ENCODE measurements at places on chromosomes 11 and 22. TPM values are rescaled to one million over a fixed set of nuclear protein-coding genes. Genes with fewer than 3 reads are reported as not detected.

ZP1 gene
- 0.36 TPM for total RNA-seq

ATXN10 gene
- total RNA-seq: 138 TPM

MS4A6E gene
- total RNA-seq: not detected

GSTT2B gene
- total RNA-seq: 13.8 TPM

NLRP10 gene
- total RNA-seq: 14.1 TPM

CSF2RB gene
- total RNA-seq: 1.2 TPM

SCGB1D2 gene
- total RNA-seq: not detected

CTSW gene
- not detected for total RNA-seq

SLC22A6 gene
- not detected for total RNA-seq

BEST1 gene
- 5.6 TPM for total RNA-seq

OR5B21 gene
- not detected for total RNA-seq

RCOR2 gene
- under 0.01 TPM for total RNA-seq

ZNF70 gene
- total RNA-seq: 6.5 TPM

KRTAP5-7 gene
- total RNA-seq: 0.59 TPM

FGF19 gene
- not detected for total RNA-seq

CASP5 gene
- total RNA-seq: not detected

DDTL gene
- total RNA-seq: 1.8 TPM

DEFB131B gene
- total RNA-seq: not detected

TMEM25 gene
- 10.1 TPM for total RNA-seq

YIF1A gene
- total RNA-seq: 165 TPM

ZNF280B gene
- total RNA-seq: 1.5 TPM

SMC1B gene
- not detected for total RNA-seq

SCN3B gene
- under 0.01 TPM for total RNA-seq

ABTB2 gene
- 5.1 TPM for total RNA-seq

DDIAS gene
- 1.5 TPM for total RNA-seq

LRRC10B gene
- under 0.01 TPM for total RNA-seq

LDHAL6A gene
- not detected for total RNA-seq

CXCR5 gene
- not detected for total RNA-seq

MRPL48 gene
- 19.7 TPM for total RNA-seq

SGSM1 gene
- total RNA-seq: not detected

APOBEC3H gene
- total RNA-seq: not detected

BLID gene
- total RNA-seq: 20.0 TPM

MUC15 gene
- total RNA-seq: not detected

CHRNA10 gene
- 0.29 TPM for total RNA-seq

HTR3A gene
- total RNA-seq: not detected

RAB38 gene
- total RNA-seq: 0.59 TPM

PHOX2A gene
- total RNA-seq: not detected

TRIM51 gene
- total RNA-seq: not detected

GLB1L3 gene
- not detected for total RNA-seq

OR5M10 gene
- total RNA-seq: not detected

OR51B5 gene
- total RNA-seq: not detected

PTPN5 gene
- total RNA-seq: not detected

SLC15A3 gene
- 10.9 TPM for total RNA-seq

SRRD gene
- 11.2 TPM for total RNA-seq

C11orf87 gene
- total RNA-seq: 4.3 TPM
